Anterior cingulate cortex (tissue), 58 donors: ENCODE measurements at places on chromosomes 6 and 20.

DNA sequence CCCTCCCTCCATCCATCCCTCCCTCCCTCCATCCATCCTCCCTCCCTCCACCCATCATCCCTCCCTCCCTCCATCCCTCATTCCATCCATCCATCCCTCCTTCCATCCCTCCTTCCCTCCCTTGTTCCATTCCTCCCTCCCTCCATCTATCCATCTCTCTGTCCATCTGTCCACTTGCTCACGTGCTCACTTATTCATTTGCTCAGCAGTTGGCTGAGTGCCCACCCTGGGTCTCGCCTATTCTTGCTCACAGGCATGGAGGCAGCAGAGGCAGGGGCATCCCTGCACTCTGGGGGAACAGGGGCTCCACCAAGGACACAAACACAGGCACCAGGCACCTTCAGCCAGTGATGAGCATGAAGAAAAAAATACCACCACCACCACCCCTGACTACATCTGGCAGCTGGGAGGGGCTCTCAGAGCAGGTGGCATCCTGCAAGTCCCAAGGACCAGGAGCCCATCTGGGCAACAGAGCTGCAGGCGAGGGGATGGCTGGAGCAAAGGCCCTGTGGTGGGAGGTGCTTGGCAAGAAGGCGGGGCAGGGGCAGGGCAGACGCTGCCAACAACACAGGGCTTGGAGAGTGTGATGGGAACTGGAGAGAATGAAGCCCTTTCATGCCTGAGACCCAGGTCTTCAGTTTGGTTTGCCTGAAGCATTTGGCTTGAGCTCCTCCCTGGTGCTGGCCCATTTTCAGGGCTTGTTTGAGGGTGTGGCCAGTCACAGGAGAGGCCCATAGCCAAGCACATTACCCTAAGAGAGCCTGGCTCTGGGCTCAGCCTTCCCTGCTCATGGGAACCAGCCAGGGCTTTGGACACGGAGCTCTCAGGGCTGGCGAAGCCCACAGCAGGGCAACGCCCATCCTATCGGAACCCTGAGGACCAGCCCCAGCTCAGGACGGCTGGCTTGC, 40.2 kb upstream of the MRGBP start:
- DNase-seq = no peak

DNA sequence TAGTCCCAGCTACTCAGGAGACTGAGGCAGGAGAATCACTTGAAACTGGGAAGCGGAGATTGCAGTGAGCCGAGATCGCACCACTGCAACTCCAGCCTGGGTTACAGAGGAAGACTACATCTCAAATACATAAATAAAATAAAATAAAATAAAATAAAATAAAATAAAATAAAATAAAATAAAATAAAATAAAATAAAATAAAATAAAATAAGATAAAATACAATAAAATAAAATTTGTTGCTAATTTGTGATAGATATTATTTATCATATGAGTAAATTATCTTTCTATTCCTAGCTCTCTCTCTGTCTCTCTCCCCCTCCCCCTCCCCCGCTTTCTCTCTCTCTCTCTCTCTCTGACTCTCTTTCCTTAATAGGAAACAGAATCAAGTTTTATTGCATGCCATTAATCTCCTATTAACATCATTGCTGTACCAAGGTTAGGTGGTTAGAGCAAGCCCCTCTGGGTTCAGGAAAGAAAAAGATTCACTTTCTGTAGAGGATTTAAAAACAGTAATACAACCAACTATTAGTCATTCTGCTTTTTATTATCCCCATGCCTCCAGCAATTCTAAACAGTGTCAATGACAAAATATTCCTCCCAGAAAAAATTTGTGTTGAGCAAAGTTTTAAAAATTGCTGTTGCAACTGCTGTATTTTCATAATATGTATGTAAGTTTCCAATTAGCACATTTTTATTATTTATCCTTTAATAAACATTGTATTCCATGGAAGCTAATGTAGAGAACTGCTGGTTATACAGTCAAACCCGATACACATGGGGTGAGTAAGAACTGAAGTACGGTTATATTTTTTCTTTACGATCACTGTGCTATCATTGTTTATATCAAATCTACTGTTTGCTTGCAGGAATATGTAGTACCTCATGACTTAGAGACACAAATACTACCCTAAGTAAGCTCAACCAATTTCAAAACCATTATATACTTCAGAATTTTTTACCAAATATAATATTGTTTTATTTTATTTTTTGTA, 22.1 kb downstream of the BMP5 start:
- no peak for DNase-seq

- DNase-seq = no peak
These were observed 75.1 kb downstream of the COL12A1 start for GRCh38 chr6:75130784-75131183.

- no peak for DNase-seq
These were observed 296.7 kb downstream of the SAMD5 start for GRCh38 chr6:147805155-147805554.

DNA sequence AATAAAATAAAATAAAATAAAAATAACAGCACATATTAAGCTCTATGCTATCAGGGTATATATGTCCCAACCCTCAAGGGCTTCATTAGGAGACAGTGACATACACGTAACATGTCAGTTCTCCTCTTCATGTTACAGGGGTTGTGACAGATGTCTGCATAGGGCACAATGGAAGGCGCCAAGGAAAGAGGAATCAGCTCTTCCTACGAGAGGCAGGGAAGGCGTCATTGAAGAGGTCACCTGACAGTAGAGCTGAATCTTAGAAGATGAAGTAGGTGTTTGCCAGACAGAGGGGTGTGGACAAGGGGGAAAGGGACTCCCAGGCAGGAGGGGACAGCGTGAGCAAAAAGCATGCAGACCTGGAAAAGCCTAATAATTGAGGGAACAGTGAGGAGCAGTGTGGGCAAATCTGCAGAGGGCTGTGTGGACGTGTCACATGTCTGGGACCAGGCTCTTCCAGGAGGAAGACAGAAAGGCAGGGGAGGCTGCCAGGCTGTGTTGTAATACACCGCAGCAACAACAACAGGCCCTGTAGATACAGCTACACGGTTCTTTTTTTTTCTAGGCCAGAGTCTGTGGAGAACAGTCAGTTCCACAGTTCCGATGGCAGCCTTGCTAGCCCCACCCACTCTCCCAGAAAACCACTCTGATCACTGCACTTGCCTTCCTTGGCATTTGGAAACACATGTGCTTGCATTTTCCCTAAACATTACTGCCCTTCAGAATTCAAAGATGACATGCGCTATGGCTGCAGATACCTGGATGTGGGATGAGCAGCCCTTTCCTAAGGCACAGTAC, 2.5 kb upstream of the FKBP5 start:
- peak; percentile 7 for DNase-seq

DNA sequence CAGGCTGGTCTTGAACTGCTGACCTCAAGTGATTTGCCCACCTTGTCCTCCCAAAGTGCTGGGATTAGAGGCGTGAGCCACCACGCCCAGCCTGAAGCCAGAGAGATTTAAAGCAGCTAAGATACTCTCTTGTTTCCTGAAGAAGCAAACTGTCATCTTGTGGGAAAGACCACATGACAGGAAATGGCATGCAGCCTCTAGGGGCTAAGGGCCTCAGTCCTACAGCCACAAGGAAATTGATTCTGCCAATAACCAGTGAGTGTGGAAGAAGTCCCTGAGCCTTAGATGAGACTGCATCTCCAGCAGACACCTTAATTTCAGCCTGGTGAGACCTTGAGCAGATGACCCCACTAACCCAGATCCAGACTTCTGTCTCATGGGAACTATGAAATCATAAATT, 40.9 kb downstream of the KIZ start:
- DNase-seq = no peak

DNA sequence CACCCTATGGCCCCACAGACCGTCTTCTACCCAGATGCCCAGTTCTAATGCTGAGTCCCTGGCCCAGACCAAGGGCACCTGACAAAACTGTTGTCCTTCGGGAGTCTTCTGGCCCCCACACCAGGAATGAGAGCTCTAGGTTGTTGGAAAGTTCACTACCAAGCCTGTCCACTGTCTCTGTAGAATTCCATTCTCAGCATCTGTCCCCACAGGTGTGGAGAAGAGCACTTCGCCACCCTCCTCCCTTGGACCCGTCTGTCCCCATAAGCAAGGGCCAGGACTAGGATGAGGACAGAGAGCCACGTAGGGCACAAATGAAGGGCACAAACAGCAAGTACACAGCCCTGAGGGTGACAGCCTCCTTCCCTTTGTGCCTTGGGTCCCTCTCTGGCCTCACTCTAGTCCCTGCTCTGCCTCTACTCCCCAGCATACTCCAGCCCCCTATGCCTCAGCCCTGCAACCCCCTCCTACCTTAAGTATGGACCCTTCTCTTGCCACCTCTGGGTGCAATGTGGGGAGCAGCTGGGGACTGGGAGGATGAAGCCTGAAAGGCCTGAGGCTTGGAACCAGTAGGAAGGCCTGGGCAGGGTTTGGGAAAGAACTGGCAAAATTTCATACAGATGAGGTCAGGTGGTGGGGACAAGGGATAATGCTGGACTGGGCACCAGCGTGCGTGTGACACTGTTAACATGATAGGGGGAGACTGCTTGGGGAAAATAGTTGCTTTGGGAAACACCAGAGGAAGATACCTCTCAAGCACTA, 4.3 kb downstream of the LZTS3 start:
- DNase-seq = no peak

DNA sequence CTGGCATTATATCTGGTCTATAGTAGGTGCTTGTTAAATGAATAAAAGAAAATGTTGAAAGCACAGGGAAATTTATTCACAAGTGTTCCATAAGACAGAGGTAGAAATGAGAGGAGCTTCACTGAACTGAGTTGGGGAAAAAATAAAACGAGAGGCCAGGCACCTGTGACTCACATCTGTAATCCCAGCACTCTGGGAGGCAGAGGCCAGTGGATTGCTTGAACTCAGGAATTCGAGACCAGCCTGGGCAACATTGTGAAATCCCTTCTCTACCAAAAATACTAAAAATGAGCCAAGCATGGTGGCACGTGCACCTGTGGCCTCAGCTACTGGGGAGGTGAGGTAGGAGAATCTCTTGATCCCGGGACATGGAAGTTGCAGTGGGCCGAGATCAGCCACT, 28.1 kb upstream of the IBTK start:
- no peak for DNase-seq

GRCh38 chr20:33291830-33292355, 8.9 kb downstream of the BPIFB1 start:
- DNase-seq = peak; percentile 6

- DNase-seq = no peak
These were observed 41.5 kb downstream of the STAU1 start for GRCh38 chr20:49146442-49147225.

DNA sequence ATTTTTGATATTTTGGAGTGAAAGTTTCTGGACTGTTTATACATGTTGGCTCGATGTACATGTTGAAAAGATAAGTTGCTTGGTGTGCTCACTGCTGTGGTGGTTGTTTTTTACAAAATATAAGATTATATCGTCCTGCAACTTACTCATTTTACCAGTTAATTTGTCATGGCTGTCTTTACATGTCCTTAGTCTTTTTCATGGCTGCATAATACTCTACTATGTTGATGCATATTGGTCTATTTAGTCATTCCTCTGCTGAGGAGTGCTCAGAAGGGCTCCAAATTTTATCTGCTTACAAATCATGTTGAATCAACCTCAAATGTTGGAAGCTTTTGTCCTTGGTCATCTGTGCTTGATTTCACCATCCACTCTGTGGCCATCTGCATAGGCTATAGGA, 164.6 kb downstream of the BCKDHB start:
- DNase-seq = no peak

DNA sequence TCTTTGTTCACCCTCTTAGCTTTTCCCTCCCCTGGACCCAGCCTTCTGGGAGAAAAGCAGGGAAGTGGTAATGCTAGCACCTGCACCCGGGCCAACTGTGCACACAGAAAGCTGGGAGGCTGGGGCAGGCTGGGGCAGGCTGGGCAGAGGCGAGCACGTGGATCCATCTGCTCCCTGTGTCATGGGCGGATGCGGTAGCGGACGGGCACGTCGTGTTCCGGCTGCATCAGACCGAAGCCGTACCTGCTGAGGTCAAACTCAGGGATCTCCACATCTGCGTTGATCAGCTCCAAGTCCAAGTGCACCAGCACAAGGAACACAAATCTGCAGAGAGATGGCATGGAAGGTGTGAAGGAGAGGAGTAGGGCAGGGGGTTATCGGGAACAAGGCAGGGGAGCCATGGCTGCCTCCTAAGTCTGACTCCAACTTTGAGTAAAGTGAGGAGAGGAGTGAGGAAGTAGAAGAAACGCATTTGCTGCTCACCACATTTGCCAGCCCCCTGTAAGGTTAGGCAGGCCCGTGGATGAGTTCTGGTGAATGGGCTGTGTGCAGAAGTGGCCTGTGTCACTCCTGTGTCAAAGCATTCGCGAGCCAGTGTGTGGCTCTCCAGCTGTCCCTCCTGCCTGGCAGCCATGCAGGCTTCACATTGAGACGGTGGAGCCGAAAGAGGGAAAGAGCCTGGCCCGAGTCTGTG, 25.4 kb upstream of the KCNB1 start:
- DNase-seq = no peak

- DNase-seq = no peak
These were observed 23.6 kb downstream of the GJA10 start for GRCh38 chr6:89917801-89918366.

DNA sequence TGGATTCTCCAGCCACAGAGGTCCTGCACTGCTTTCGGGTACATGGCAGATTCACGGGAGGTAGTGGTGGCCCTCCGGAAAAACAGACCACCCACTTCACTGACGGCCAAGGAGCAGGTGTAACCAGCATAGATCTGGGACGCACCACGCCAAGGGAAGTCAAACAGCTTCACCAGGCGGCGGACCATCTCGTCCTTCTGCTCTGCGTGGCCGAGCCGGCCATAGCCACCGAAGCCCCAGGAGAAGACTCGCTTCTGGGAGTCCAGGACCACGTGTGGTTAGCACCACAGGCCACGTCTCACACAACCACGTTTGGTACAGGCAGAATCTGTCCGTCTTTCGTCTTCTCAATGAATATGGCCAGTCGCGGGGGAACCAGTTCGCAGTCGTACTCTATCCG, 184.8 kb upstream of the COL21A1 start:
- no peak for DNase-seq

- DNase-seq = no peak
These were observed 9.3 kb upstream of the ARID1B start for GRCh38 chr6:156767603-156768467.

- DNase-seq = no peak
These were observed 2.9 kb downstream of the RAB32 start for GRCh38 chr6:146546443-146547043.

DNA sequence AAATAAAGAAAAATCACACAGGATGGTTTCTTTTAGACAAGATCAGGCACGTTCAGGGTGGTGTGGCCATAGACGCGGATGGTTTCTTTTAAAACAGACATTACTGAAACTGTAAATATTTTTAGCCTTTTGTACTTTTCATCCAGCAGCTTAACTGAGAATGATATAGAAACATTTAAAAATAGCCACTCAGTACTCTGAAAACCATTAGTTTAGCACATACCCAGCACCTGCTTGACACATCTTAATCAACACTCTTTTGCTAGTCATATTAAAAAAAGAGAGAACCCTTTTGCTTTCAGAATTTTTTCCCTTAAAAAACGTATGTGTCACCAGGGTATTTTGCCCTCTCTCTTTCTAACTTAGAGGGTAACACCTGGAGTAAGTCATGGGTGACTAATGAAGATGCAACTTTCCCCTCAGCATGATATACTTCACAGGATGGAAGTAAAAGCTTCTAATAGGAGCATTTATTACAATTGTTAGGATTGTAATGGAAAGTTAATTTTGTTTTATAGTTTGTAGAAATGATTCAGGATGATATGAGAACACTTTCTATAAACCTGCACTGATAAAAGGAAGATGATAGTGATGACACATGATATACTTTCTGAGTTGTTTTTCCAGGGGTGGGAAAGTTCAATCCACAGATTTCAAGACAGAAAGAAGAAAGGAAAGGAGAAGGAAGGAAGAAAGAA, 45.2 kb downstream of the BACH2 start:
- no peak for DNase-seq

- no peak for DNase-seq
These were observed 24.9 kb downstream of the KIF13A start for GRCh38 chr6:17962436-17963031.

- no peak for DNase-seq
These were observed 184.1 kb downstream of the MTFR2 start for GRCh38 chr6:136066005-136066404.
